ENCODE measurements at places on chromosomes 13 and 19.

GRCh38 chr13:106344342-106344741, 191.1 kb downstream of the EFNB2 start:
- no peak for DNase-seq

DNA sequence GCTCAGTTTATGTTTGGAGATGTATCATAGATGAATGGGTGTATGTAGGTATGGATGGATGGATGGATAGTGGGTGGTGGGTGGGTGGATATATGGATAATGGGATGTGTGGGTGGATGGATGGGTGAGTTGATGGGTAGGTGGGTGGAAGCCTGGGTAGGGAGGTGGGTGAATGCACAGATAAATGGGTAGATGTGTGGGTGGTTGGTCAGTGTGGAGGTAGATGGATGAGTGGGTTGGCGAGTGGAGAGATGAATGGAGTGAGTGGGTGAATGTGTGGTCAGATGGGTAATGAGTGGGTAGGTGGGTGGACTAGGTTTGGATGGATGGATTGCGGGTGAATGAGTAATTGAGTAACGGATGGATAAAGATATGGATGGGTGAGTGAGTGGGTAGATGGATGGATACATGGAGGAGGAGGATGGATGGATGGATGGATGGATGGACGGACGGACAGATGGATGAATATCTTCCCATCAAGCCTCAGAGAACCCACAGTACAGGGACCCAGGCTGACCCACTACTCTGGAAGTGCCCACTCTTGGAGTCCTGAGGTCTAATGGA, 13.4 kb downstream of the MEIS3 start:
- no peak for DNase-seq

DNA sequence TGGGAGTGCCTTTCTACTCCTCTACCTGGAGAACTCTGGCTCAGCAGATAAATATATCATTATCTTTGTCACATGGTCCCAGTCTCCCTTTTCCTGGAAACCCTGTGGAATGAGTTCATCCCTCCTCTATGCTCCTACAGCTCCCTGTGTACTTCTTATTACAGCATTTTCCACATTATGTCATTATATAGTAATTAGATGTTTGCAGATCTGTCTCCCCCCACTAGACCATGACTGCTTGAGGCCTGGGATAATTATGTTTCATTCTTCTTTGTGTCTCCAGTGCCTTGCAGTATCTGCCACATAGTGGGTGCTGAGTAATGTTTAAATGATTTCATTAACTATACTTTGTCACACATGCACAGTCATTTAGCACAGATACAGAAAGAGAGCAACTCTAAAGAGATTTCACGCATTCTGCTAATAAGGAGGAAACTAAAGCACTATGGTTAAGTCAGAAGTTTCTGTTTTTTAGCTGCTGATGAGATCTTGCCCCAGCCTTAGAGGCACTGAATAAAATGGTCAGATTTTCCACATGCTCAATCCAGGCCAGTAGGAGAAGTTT, 66.1 kb upstream of the DIAPH3 start:
- DNase-seq = no peak

GRCh38 chr19:35577918-35578317, 8.1 kb upstream of the PMIS2 start:
- no peak for DNase-seq

DNA sequence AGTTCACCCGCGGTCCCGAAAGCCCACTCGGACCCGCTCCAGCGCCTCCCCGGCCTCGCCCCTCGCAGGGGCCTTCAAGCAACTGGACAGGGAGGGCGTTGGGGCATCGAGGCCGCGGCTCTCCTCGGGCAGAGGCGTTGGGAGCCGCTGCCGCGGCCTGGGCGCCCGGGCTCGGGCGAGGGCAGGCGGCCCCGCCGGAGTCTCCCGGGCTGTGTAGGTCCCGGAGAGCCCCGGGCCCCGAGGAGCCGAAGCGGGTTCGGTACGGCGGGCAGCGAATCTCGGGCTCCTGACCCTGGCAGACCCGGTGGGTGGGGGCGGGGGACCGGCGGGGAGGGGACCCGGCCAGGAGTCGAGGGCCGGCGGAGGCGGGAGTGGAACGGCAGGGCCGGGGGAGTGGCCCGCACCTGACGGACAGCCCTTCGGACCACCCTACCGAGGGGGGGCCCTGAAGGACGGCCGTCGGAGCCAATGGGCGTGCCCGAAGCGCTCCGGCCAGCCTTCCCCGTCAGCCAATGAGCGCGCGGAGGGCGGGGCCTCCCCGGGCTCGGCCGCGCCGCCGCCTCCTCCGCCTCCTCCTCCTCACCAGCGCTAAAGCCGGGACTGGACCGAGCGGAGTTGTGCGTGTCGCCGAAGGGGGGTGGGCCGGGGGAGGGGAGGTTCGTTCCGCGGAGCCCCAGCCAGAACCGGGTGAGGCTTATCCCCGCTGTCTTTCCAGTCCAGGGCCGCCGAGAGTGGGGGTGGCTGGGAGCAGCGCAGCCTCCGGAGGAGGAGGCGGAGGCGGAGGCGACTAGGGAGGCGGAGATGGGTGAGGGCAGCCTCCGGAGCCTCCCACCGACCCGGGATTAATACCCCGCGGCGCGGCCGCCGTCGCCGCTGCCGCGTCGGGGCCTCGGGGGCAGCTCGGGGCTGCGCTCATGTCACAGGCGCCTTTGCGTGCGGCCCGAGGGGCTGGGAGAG, at the start of gene ZMYM2:
Gene ZMYM2, plus strand, starts transcription at position 573 of the 957 bp plus-strand sequence. CDS start 34,346 bp downstream, outside the sequence.
- DNase-seq = peak; percentile 100

Data from nephron progenitor cell (in vitro differentiated cells).